ENCODE measurements at places on chromosomes 3 and 15.

GRCh38 chr3:134608023-134608770 is 42.6 kb downstream of the KY start:
- DNase-seq: no peak

- DNase-seq: no peak
These were observed 19.8 kb downstream of the PCSK6 start for GRCh38 chr15:101469520-101470288.

DNA sequence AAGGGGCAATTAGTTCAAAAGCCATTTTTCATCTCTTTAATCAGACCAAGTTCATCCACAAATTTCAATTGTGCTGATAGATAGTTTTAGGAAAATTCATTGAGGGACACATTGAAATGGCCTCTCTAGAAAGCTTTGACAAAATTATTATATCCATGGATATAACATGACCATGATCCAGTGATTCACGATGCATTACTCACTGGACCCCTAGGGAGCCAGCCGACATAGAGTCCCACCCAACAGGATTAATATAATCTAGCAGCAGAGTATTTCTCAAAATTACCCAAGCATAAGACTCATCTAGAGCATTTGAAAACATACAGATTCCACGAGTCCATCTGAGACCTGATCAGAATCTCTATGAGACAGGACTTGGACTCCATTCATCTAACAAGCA is 100.3 kb downstream of the FRMD5 start:
- DNase-seq: no peak

- DNase-seq: no peak
These were observed 748 bp downstream of the MRPS25 start for GRCh38 chr3:15064299-15064834.

DNA sequence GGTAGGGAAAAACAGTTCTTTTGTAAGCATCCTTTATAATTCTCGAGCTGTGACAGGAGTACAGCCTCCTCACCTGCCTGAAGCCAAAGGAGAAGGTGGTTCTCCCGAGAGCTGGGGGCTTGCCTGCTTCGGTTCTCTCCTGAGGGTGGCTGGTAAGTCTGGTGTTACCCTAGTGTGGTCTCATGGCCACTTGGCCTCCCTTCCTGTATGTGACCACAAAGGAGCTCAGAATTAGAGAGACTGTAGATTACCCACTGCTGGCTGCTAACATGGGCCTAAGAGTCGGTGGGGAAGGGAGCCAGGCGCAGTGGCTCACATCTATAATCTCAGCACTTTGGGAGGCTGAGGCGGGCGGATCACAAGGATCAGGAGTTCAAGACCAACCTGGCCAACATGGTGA is 12.6 kb downstream of the PDHB start:
- DNase-seq: no peak

DNA sequence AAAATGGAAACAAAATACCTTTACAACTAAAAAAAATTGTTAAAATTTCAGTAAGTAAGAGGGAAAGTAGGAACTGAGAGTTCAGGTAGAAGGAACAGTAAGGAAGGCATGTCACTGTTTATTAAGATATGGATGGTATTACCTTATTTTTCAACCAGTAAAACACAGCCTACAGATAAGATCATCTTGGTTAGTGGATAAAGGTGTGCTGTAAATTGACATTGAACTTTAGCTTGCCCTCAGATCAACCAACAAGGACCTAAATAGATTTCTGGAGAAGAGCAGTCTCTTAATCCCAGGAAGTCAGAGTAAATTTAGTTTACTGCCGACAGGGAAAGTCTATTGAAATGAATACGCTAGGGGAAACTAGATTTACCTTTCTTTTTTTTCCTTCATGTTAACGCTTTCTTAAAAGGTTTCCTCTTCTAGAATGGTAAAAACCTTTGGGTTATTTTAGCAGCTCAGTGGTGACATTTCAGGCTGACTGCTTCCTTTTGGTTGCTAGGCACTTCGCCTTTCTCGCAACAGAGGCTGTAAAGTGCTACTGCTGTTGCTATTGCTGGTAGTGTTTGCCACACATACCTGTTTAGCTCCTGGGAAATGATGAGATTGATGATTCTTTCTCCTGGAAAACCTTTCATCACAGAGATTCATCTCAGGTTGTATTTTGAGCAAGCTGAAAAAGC is 12.9 kb downstream of the DZIP3 start:
- no peak for DNase-seq

DNA sequence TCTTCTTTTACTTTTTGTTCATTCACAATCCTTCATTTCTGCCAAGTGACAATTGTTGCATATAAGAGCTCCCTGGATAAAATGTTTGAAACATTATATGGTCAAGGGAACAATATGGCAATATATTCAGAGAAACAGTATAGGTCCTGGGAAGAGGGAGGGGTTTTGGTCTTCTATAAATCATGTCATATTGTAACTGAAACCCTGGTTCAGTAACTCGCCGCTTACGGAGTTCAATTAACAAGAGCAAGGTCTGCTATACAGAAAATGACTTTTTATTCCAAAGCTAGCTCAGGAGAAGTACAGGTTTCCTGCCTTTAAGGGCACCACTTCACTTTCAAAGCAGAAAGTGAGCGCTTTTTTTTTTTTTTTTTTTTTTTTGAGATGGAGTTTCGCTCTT is 522.1 kb upstream of the TGFBR2 start:
- no peak for DNase-seq

GRCh38 chr3:54733106-54734006 is 194.5 kb downstream of the LRTM1 start:
- no peak for DNase-seq

- no peak for DNase-seq
These were observed 8.6 kb downstream of the ZNF445 start for GRCh38 chr3:44468572-44469520.

DNA sequence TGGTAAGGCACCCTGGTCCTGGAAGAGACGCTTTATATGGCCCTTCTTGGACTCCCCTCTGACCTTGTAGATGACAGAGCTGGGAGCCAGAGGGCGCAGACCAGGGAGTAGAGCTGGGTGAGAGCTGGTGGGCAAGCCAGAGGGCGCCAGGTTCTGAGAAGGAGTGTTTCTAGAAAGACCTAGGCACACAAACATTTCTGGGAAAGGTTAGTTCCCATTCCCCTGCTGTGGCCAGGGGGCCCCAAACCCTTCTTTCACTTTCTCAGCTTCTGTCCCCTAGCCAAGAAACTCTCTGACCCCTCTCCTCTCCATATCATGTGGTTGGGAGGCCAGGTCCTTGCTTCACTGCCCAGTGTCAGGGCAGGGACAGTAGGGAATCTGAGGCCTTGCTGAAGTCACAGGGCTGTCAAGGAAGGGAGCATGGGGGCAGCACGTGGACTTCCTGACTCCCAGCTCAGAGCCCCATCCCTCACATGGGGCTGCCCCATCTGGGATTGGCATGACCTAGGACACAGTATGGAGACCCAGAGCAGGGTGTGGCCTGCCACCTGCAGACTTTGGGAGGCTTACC is 3.6 kb downstream of the HEMK1 start:
- DNase-seq: no peak

DNA sequence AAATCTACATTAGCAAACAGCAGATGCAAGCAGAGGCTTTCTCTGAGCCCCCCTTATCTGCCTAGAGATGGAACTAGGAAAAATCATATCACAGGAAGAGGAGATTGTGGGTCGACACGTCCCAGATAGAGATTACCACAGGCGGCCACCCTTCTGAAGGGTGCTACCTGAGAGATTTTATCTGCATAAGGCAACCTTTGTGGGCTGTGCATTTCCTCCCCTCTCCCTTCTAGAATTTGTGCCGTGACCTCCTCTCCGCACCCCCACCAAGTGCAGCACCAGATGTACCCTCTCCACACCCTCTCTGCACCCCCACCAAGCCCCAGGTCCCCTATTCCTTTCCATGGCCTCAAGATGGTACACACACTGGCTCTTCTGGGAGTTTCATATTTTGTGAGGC is 27.4 kb downstream of the METTL6 start:
- no peak for DNase-seq

DNA sequence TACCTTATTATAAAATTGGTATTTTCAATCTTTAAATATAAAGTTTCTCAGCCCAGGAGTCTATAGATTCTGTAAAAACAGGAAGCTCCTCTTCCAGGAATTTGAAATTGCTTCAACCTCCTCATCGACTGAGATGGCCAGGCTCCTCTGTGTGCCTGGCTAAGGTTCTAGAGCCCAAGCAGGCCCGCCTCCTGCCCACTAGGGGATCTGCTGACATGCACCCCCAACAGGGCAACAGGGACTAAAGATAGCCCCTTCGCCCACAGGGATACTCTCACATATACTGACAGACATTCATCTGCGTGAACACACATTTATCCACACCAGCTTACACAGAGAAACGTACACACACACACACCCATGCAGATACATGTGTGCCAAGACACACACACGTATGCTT is 183.1 kb upstream of the TLE3 start:
- DNase-seq: no peak

DNA sequence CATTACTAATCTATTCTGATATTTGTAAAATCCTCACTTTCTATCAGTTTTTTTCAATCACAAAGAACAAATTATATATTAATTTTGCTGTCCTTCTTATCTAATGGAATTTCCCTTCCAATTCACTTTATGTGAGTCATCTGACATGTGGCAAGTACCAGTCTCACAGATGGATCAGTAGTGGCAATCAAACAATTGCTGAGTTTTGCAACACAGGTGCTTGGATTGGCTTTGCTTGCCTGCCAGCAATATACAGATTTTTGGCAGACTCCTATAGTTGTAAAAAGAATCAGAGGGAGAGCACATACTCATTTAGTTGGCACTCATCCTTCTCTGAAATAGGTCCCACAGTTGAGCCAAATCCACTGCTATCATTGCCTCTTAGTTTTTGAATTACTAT is 83.7 kb downstream of the BCHE start:
- no peak for DNase-seq

DNA sequence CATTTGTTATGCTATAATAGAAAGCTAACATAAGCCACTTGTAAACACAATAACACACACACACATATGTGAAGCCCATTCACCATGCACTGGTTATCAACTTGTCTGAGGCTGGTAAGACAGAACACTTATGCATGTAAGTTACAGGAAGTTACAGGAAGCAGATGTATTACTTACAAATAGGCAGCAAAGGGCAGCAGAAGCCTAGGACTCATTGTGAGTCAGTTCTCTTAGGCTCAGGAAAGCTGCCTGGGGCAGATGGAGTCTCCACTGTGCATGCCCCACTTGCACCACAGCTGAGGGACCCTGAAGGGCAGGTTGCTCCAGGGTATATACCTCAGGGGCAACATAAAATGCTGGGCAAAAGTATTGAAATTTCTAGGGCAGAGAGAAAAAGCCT is 748.8 kb upstream of the CCDC54 start:
- no peak for DNase-seq

GRCh38 chr15:29130476-29130875 is 139.1 kb downstream of the NSMCE3 start:
- DNase-seq: no peak

GRCh38 chr3:64815789-64816188 is 128.0 kb upstream of the ADAMTS9 start:
- DNase-seq: no peak

DNA sequence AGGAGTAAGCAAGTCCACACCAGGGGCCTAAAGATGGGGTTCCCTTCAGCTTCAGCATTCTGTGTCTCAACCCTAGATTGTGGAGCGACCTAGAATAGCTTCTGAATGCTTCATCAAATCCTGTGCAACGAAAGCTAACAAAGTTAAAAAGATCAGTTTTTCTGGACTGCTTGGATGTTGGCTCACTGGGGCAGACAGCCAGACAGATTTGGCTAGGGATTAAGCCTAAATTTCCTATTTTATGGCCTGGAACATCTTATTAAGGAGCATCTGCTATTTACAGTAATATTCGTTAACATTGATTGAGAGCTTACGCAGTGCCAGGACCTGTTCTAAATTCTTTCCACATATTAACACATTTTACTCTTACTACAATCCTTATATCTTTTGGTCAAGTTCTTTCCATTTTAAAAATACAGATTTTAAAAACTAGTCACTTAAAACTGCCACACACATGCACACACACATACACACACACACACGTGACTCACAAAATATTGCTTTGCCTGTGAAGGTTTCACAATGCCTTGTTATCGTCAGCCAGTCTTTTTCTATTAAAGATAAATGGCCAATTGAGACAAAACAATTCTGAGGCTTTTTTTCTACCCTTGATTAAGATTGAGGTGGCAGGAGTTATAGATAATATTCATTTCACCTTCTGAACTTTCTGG is 173.3 kb upstream of the SNTN start:
- DNase-seq: no peak

GRCh38 chr3:34948517-34948916 is 690.8 kb upstream of the ARPP21 start:
- DNase-seq: no peak

Data from stimulated activated CD8-positive, alpha-beta memory T cell treated with anti-CD3 and anti-CD28 coated beads, Interleukin-7, amount 100 ng/mL, for 24 hours (primary cell).